ENCODE measurements at places on chromosomes 7 and 10.

DNA sequence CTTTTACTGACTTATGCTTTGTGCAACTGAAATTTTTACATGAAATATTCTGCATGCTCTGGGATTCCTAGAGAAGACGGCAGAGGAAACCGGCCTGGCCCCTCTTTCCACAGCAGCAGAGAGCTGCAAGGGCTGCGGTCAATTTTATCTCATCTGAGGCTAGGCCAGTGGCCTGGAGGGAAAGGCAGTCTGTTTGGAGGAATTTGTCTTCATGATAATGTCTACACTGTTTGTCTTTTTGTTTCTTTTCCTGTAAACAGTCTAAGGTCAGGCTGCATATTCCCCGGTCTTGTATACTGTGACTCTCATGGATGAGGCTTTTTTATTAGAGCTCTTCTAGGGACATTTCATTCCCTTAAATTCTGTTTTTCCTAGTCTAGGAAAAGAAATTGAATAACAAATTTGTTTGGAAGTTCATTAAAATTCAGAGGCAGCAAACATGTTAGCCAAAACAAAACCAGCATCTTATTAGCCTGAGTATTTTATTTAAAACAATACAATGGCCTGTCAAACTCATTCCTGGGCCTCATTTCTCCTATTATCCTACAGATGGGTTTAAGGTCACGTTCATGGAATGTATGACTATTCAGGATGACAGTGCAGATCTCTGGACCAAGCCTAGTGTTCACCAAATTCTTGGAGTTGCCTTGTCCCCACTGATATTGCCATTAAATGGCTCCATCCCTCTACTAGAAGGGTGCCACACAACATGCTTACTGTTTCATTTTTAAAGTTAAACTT is 26.4 kb downstream of the LAMB4 start:
- no peak for DNase-seq

DNA sequence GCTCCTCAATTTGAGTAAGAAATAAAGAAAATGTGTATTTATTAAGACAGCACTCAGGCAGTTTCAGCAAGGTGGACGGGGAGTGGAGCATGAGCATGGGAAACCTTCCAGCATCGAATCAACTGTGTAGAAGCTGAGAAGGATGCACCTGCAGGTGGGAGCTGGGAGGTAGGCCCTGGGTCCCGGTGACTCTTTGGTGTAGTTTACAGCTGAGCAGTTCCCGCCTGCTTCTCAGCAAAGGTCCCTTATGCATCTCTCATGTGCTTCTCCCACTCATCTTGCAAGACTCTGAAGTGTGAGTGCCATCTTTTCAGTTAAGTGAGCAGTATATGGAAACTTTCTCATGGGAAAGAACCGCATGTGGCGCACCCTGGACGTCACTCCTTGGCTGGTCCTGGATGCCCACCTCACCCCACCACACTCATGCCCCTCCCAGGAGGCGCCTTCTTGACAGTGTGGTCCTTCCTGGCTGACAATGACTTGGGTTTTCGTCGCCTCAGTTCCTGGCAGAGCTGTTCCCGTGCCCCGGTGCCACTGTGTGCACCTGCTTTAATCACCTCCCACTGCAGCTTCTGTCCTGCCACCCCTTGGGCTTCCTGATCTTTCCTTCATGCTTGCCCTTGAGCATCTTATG is 19.8 kb upstream of the PURB start:
- no peak for DNase-seq

GRCh38 chr7:1966631-1967200 is 266.0 kb downstream of the MAD1L1 start:
- no peak for DNase-seq

GRCh38 chr7:7618410-7618809 is 22.1 kb upstream of the UMAD1 start:
- DNase-seq = no peak

DNA sequence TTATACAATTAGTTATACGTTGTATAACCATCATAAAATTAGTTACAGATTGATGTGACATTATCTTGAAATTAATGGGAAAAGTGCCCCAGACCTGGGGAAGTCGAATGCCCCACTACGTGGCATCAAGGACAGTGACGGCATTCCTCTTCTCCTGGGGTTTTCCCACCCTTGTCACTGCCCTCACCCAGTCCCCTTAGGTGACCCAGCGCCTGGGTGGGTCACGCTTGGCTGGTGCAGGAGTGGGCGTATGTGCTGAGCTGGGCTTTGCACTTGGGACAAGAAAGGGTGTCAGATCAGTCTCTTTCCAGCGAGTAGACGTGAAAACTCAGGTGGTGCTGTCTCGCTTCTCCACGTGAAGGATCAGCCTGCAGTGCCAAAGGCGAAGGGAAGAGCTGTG is 7.6 kb downstream of the FOXK1 start:
- DNase-seq = no peak

DNA sequence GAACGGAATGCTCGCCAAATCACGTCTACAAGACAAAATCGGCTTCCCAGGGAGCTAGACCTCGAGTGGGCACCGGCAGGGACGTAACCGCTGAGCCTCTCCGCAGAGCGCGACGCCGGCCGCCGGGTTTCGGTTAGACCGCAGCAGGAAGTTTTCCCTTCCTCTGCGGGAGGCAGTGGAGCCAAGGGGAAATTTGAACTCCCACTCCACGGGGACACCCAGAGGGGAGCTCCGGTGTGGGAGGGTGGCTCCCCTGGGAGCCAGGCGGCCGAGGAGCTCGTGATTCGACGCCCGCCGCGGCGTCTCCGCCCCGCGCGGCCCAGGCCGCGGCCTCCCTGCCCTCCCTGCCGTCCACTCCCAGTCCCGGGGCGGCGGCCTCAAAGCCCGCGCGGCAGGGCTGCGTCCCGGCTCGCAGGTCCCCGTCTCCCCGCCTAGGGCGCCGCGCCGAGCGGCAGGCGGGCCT is 426 bp downstream of the SYPL1 start:
- DNase-seq = peak; percentile 7

DNA sequence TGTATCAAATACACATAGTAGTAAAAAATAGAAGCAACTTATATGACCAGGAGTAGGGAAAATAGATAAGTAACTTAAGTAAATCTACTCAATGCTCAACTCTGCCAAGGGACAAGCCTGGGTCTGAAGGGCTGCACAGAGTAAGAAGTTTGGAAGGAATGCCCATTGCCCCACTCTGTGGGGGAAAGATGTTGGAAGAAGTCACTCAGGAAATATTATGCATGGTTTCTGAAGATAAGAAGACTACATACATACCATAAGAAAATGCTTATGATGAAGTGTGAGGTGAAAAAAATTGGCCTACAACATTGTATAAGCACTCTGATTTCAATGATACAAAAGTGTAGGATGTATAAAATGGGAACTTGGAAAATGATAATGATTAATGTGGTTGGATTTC is 54.0 kb downstream of the LAMB4 start:
- DNase-seq = no peak

- DNase-seq = no peak
Observed at GRCh38 chr10:14873090-14873760, 5.4 kb upstream of the SUV39H2 start.

GRCh38 chr10:101304316-101304715 is 49.6 kb upstream of the BTRC start:
- DNase-seq = no peak

DNA sequence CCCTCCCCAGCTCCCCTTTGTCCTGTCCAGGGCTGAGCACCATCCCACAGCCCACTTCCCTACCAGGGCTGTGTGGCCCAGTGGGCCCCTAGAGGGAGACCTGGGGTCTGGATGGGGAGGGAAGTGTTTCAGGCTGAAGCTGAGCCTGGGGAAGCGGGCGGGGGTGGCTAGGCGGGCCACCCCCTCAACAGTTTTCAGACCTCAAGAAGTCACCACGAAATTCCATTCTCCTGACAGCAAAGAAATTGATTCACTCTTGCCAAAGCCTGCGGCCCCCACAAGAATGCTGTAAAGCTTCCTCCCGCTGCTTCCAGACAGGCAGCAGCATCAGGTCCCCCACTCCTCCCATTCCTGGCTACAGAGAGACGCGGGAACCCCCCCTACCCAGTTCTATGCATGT is 2.5 kb upstream of the LFNG start:
- no peak for DNase-seq

- DNase-seq = no peak
Observed at GRCh38 chr10:30041196-30042105, 17.9 kb downstream of the JCAD start.

GRCh38 chr7:50779427-50779826 is 3.3 kb downstream of the GRB10 start:
- no peak for DNase-seq

- no peak for DNase-seq
Observed at GRCh38 chr7:134454277-134454676, 4.6 kb downstream of the AKR1B1 start.

- DNase-seq = no peak
Observed at GRCh38 chr7:27169658-27170425, 4.3 kb downstream of the HOXA10 start.

DNA sequence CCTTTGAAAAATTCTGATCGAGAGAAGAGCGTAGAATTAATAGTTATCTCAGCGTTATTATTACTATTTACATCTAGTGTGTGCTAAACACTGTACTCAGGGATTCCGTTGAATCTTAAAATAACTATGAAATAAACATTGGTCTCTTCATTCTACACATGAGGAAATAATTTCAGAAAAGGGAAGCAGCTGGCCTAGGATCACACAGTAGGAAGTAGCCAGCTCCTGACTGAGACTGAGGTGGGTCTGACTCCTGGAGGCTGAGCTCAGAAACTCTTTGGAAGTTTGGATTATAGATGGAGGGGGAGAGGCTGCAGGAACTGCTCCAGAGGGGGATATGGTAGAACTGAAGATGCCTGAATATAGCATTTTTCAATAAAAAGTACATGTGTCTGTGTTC is 183.9 kb upstream of the WDR11 start:
- no peak for DNase-seq

- DNase-seq = no peak
Observed at GRCh38 chr7:145848691-145849090, 267.9 kb upstream of the CNTNAP2 start.

GRCh38 chr10:75103881-75104686 is 7.4 kb upstream of the SAMD8 start:
- no peak for DNase-seq

DNA sequence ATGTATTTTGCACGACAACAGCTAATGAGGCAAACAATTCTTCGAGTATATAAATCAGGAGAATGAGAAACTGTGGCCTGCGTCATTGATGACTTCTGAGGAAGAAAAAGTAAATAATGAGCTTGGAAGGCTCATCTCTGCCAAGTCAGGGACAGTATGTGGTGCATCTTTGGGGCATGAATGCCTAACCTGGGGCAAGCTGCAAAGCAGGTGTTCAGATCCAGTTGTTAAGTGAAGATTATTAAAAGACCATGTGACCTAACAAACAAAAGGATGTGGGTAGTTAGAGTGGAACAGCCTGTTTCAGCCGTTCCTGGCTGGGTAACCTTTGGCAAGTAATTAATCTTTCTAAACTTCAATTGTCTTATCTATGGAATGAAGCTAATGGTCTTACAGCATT is 93.0 kb downstream of the LYZL2 start:
- no peak for DNase-seq

DNA sequence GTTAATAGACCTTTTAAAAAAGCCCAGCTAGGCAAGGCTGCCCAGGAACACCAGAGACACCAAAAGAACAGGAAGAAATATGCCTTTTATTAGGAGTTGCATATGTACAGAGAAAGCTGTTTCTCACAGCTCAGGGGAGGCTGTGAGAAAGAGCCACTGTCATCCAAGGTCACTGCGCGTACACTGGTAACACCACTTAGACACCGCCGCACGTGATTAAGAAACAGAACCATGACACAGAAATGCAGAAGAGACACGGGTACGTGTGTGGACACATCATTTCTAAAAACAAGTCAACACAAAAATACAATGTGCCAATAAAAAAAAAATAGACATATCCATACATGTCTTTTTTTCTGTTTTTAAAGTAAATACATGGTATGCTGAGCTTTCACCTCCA is 705.6 kb downstream of the PARD3 start:
- no peak for DNase-seq

DNA sequence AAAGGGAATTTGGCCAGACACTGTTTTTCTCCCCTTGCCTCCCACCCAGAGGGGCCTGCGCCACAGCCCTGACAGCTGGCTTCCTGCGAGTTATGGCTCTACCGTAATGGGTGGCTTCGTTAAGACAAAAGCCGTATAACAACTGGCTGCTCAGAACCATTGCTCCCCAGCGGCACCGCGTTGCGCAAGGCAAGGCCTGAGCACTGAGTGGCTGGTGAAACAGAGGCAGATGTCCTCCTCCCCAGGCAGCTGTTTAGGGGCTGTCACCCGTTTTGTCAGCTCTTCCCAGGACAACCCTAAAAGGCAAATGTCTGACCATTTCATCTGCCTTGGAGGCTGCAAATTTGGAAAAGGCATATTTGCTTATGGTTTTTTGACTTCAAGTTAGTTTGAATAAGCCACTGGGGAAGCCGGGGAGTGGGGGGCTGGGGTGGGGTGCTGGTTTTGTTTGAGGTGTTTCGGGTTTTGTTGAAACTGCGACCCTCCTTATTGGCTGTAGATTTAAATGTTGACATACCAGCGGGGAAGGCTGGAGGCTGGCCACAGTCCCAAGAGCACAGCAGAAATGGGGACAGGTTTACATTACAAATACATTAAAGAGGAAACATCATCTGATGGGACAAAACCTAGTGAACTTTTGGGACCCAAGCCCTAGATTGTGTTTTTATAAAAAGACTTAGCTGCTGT is 681 bp upstream of the SPOCK2 start:
- no peak for DNase-seq

GRCh38 chr10:66671562-66671961 is 254.3 kb upstream of the LRRTM3 start:
- DNase-seq = no peak

DNA sequence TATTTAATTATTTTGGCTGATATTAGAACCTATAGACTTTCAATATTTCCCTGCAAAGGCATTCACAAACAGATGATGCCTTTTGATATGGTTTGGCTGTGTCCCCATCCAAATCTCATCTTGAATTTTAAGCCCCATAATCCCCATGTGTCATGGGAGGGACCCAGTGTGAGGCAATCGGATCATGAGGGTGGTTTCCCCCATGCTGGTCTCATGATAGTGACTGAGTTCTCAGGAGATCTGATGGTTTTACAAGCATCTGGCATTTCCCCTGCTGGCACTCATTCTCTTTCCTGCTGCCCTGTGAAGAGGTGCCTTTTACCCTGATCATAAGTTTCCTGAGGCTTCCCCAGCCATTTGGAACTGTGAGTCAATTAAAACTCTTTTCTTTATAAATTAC is 9.3 kb upstream of the PNLIPRP3 start:
- DNase-seq = no peak

- no peak for DNase-seq
Observed at GRCh38 chr7:20298486-20298901, 32.2 kb upstream of the ITGB8 start.

DNA sequence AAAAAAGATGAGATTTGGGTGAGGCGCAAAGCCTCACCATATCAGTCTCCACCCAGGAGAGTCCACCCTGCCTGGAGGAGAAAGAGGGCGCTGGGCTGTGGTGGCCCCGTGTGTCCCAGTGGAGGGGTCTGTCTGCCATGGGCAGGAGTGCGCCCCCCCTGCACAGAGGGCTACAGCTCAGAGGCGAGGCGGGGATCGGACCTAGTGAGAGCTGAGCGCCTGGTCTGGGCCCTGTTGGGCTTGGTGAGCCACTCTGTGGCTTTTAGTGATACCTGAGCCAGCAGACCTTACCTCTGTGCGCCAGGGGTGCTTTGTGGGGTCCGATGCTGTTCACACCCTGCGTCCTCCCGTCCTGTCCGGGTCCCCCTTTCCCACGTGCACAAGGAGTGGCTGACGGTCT is 25.9 kb upstream of the GNA12 start:
- no peak for DNase-seq

- DNase-seq = no peak
Observed at GRCh38 chr10:128751284-128751683, 625.1 kb upstream of the MKI67 start.

GRCh38 chr7:108311446-108312168 is 144.6 kb downstream of the NRCAM start:
- DNase-seq = no peak

Measured in thoracic aorta (tissue), 2 donors.